Dermis microvascular lymphatic vessel endothelial cell (primary cell): ENCODE measurements at places on chromosomes 16 and 17. TPM values are rescaled to one million over a fixed set of nuclear protein-coding genes. Genes with fewer than 3 reads are reported as not detected.

SPIRE2 gene
- total RNA-seq, result 1.0 and 2.4 TPM in 2 replicates

TMEM100 gene
- 3.1 and 5.6 TPM in 2 replicates for total RNA-seq

- peak; percentile 41 for DNase-seq
Measured at GRCh38 chr16:21656795-21657768, 4.7 kb upstream of the IGSF6 start.

DNA sequence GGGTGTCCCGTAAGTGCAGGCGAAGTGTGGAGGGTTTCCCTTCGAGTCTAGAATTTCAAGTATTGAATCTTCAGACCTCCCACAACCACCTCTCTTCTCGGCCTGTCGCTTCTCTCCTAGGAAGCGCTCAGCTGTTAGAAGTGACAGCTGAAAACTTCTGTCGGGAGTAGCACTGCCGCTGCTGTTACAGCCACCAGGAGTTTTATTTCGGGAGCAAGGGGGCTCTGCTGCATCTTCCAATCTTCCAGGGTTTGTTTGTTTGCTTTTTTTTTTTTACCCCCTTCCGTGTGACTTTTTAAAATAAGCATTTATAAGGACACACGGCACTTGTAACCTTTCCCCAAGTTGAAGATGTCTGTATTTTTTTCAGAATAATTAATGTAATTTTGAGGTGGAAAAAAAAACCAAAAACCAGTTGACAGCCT is 767 bp downstream of the RPS6KB1 start:
- DNase-seq, result no peak

DNA sequence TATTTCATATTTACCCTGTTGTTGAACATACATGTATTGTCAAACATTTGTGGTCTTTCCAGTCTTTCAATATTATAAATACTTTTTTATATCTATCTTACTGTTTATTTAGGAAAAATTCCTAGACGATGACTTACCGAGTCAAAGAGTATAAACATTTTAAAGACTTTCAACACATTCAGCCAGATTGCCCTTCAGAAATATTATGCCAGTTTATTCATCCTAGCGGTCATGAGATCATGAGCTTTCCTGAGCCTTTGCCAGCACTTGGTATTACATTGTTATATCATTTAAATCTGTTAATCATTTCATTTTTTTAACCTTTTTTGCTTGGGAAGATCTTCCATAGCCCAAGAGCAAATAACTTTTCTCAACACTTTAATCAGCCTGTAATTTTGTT is 197.4 kb downstream of the SPECC1 start:
- peak; percentile 69 for DNase-seq

CCL4 gene
- total RNA-seq, result not detected in 2 replicates

GRCh38 chr17:63942309-63942985 is 10.3 kb upstream of the CD79B start:
- DNase-seq, result no peak

SLC52A1 gene
- total RNA-seq, result 0.25 and 0.26 TPM in 2 replicates

GRCh38 chr17:45376171-45377005 is 56.3 kb downstream of the ARHGAP27 start:
- DNase-seq, result no peak

GRCh38 chr17:48027322-48027981 is 10.1 kb downstream of the COPZ2 start:
- DNase-seq, result no peak

DNA sequence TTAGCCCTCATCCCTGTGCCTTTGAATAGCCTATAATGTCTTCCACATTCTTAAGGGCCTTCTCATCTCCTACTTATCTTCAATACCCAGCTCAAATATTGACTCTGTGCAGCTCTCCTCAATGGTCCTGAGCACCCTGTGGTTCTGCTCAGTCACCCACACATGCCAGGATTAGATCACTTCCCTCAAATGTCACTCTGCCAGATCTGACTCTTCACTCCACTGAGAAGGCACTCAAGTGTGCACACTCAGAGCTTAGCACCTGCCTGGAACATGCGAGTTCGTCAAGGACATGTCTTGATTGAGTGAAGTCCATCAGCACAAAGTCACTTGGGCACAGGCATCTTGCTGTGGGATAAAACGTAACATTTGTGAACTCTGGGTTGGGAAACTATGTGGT is 404.8 kb downstream of the CDH13 start:
- no peak for DNase-seq

- DNase-seq, result no peak
Measured at GRCh38 chr16:27922433-27922832, 141.1 kb downstream of the GSG1L start.

- DNase-seq, result no peak
Measured at GRCh38 chr16:10930755-10931093, 11.5 kb downstream of the DEXI start.

- DNase-seq, result peak; percentile 81
Measured at GRCh38 chr16:70250748-70251628, 752 bp downstream of the EXOSC6 start.

DNA sequence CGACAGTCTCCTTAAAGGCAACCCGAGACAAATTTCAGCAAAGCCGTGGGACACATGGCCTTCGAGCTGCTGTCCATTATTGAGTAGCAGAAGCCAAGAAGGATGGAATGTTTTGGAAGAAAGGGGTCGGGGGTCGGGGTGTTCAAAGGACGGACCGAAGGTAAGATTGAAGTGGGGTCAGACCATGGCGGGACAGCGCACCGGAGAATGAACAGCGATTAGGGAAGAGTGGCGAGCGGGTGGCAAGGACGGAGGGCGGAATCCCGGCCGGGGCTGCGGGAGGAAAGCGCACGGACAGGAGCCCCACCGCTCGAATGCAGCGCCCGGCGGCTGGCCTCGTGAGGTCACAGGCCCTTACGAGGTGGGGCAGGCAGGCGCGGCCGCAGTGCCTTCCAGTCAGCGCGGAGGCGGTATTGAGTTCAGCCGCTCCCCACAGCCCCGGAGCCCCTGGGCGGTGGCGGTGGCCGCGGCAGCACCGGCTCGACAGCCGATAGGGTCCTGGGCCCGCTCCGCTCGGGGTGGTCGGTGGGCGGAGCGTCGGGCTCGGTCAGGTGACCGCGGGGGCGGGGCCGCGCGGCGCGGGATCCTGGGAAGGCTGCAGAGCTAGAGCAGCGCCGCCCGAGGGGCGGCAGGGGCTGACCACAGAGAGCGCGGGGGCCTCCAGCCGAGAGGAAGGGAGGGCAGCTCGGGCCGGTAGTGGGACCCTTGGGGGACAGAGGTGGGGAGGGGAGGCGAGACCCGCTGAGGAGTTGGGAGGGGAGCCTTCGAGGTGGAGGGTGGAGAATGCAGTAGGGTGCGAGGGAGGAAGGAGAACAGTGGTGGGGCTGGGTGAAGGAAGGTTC is at the start of gene EFCAB13:
TSS of gene EFCAB13 (plus strand) at position 574 of the 842 bp plus-strand sequence. CDS start 4,399 bp downstream, outside the sequence.
- DNase-seq, result peak; percentile 95

DNA sequence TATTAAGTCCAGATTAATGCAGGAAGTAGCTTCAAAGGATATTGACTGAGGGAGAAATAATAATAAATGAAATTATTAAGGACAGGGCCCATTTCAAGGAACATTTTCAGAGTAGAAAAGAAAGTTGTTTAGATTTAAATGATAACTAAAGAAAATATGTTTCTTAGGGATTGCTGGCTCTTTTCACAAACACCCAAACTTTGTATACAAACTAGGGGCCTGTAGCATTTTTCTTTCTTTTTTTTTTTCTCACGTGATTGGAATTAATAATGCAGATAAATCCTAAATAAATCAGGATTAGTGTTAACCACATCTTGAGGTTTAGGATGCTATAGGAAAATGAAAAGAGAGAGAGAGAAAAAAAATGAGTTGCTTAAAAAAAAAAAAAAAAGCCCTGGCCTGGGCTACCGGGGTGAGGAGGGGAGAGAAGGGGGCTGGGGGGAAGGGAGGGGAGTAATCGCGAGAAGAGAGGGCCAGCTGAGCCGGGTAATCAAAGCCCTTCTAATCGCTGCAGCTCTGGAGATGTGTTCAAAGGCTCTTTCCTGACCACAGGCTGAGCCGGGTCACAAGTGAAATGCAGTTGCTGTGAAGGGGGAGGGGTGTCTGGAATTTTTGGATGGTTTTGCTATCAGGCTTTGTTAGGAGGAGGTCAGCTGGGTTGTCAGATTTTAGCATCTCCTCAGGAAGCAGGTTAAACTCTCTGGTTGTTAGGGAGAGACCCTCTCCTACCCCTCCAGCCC is 104.6 kb upstream of the ZFHX3 start:
- no peak for DNase-seq

CMTM2 gene
- not detected in 2 replicates for total RNA-seq

- DNase-seq, result no peak
Measured at GRCh38 chr16:10984509-10984908, 40.1 kb downstream of the CLEC16A start.

EME2 gene
- total RNA-seq, result 2.6 and 4.6 TPM in 2 replicates

DNA sequence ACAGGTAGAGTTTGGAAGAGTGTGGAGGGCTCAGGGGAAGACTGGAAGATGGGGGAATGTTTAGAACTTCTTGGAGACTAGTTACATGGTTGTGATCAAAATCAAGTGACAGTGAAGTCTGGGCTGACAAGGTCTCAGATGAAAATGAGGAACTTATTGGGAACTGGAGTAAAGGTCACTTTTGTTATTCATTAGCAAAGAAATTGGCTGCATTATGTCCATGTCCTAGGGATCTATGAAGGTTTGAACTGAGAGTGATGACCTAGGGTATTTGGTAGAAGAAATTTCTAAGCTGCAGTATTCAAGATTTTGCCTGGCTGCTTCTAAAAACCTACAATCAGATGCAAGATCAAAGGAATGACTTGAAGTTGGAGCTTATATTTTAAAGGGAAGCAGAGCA is 747.1 kb downstream of the KCNJ2 start:
- no peak for DNase-seq

GRCh38 chr17:3602499-3602898 is 6.7 kb downstream of the TRPV1 start:
- peak; percentile 51 for DNase-seq

GRCh38 chr17:601244-601925 is 113.3 kb downstream of the VPS53 start:
- DNase-seq, result peak; percentile 42

SMTNL2 gene
- not detected in 2 replicates for total RNA-seq

- DNase-seq, result no peak
Measured at GRCh38 chr17:21330436-21331160, 45.6 kb upstream of the KCNJ12 start.

KRT33A gene
- not detected in 2 replicates for total RNA-seq

GRCh38 chr16:19179546-19180490 is 11.8 kb downstream of the SYT17 start:
- peak; percentile 30 for DNase-seq

DNA sequence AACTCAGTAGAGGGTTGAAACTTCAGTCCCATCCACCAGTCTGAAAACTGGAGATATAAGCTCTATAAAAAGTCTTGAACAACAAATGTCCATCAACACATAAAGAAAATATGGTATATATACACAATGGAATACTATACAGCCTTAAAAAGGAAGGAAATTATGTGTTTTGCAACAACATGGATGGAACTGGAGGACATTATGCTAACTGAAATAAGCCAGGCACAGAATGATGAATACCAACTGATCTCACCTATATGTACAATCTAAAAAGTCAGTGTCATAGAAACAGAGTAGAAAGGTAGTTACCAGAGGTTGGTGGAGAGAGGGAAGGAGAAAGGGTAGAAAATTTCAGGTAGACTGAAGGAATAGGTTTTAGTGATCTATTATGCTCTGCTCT is 438.1 kb downstream of the CA10 start:
- DNase-seq, result no peak

CAPNS2 gene
- 0.13 TPM in 2 replicates for total RNA-seq
